ENCODE measurements at places on chromosomes 12 and 14. TPM values are rescaled to one million over a fixed set of nuclear protein-coding genes. Genes with fewer than 3 reads are reported as not detected.

DNA sequence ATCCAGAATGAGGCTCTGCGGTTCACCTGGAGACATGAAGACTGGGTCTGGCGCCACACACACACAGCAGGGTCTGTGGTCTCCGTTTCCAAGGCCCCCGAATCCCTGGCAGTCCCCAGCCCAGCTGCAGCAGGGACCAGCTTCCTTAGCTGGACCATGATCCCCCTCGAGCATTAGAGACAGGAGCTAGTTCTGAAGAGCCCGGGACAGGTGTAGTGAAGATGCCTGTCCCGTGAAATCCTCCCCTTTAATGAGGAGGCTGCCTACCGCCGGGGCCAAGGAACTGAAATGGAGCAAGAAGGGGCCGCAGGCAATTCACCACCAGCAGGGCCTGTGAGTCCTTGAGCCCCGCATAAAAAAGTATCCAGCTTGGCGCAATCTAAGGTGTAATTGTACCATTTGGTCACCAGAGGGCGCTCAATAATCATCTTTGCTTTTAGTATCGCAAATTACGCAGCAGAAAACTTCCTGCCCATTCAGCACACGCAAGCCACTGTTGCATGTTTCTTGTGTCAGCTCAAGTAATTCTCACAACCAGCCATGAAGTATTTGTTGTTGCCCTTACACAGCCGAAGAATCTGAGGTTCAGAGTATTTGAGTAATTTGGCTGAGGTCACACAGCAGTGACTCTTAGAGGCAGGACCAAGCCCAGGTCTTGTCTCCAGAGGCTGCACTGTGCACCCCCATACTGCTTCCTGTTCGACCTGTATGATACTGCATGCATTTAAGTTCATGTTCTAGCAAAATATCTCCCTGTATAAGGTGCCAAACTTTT lies 54.3 kb upstream of the PPP2R5C start:
- H3K27ac ChIP-seq = peak overlapping the region; percentile 85
- H3K27me3 ChIP-seq = peaks cover 5% of the 10 kb centered on the region
- H3K4me3 ChIP-seq = no peak overlapping the region
- peaks cover 27% of the 10 kb centered on the region for H3K4me1 ChIP-seq
- H3K36me3 ChIP-seq = no peaks in the 10 kb centered on the region

DNA sequence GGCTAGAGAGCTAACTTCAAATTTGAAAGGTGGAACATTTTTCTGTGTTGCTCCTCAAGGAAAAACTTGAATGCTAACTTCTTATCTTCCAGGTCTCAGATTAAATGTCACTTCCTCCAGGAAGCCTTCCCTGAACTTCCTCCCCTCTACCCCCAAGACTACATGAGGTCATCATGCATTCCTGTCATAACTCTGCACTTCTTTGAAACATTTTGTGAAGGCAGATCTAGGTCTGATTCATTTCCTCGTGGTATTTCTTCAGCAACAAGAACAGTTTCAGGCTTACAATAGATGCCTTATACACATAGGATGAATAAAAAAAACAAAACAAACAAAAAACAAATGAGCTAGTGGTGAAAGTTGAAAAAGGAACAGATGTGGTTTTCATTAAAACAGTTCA lies 97.1 kb upstream of the SRRM4 start:
- H3K27ac ChIP-seq = no peak overlapping the region
- no peak for DNase-seq
- no peaks in the 10 kb centered on the region for H3K27me3 ChIP-seq
- no peak overlapping the region for H3K4me3 ChIP-seq
- no peaks in the 10 kb centered on the region for H3K4me1 ChIP-seq

Gene TSPAN11
- total RNA-seq = 2.7 TPM

Gene EML5
- total RNA-seq = 5.2 TPM

Gene GZMB
- 4.9 TPM for total RNA-seq

DNA sequence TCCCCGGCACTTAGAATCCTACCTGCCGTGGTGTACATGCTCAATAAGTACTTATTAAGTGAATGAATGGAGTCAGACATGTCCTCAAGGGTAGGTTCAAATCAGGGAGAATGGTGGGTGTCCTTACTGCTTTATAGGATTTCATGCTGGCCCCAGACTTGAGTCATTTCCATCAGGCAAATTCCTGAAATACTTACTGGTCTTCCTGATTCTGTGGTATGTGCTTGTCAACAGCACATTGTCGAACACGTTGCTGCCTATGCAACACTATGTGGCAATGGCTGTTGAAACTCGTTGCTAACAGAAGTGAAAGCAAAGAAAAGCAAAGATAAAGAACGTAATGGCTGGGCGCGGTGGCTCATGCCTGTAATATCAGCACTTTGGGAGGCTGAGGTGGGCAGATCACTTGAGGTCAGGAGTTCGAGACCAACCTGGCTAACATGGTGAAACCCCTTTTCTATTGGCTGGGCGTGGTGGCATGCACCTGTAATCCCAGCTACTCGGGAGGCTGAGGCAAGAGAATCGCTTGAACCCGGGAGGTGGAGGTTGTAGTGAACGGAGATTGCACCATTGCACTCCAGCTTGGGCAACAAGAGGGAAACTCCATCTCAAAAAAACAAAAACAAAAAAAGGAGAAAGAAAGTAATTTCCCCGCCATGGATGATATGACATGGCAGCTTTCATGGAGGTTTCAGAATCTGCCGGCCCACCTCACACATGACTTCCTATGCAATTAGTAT lies 214.9 kb downstream of the ZFP36L1 start:
- H3K27ac ChIP-seq = peak overlapping the region; percentile 79
- H3K36me3 ChIP-seq = no peaks in the 10 kb centered on the region
- no peak overlapping the region for H3K4me3 ChIP-seq
- no peaks in the 10 kb centered on the region for H3K27me3 ChIP-seq
- H3K4me1 ChIP-seq = peaks cover 42% of the 10 kb centered on the region
- DNase-seq = peak; percentile 95

Gene INSM2
- total RNA-seq = 0.39 TPM
